BJ (cell line): ENCODE measurements at places on chromosomes 4 and X.
A peak's percentile ranks its signal among the peaks of the same experiment; 100 is the strongest.

DNA sequence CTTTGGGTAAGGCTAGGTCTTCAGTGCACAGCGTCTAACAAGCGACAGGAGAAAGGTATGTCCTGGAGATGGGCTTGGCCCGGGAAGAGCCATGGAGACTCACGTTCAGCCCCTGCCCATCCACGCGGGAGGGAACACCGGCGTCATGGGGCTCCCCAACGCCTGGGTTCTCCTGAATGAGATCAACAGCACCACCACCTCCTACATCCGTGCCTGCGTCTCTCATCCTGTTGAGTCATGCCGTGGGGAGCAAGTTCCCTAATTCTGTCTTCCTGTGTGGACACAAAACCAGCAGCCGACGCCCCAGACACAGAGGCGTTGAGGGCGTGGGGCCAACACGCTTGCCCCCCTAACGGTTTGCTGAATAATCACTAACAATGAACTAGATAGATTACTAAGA lies 20.1 kb upstream of the IL3RA start:
- no peak for DNase-seq

DNA sequence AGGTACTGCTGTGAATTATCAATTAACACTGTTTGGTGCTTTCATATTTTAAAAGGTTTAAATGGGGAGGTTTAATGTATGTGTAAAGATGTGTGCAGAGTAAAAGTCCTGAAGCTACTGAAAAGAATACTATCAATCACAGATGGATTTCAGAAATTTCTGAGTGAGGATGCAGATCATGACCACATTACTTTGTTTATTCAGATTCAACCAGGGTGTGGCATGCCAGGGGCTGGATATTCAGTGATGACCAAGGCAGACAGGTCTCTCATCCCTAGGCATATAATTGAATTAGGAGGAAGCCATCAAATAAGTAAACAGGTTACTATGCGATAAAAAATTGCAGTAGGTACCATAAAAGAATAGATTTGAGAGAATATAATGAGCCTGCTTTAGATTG lies 28.0 kb upstream of the ANKRD50 start:
- DNase-seq: no peak

DNA sequence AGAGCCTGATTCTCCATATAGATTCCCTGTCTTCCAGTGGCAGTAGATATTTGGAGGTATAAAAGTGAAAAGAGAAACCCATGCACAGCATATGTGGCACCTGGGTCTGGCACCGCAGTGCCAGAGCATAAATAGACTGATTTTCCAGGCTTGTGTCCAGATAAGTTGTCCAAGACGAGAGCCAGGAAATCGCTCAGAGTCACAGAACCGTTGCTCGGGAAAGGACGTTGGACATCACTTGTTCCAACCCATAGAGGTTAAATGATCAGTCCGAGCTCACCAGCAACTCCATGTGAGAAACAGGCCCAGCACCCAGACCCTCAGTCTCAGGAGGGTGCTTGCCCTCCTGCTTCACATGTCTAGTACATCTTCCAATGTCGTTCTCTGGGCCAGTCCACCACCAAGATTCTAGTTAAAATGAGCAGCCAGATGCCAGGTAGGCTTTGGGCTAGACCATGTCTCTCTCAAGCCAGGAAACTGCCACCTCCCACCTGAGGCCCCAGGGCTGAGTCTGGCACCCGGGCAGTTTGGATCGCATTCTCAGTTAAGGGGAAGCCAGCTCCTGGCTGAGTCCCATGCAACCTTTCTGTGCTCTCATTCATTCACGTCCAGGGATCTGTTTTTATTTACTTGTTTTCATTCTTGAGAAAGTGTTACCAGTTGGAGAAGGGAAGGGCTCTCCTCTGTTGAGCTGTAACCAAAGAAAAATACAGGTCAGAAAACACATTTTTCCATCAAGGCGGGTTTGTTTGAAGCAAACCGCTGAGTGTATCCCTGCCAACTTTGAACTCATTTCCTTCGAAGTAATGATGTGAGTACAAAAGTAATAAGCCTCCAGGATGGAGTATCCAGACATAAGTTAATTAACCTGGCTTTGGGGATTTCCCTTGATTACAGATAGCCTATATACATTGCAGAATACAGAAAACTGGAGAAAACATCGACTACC lies 91.7 kb downstream of the PHOX2B start:
- no peak for DNase-seq

DNA sequence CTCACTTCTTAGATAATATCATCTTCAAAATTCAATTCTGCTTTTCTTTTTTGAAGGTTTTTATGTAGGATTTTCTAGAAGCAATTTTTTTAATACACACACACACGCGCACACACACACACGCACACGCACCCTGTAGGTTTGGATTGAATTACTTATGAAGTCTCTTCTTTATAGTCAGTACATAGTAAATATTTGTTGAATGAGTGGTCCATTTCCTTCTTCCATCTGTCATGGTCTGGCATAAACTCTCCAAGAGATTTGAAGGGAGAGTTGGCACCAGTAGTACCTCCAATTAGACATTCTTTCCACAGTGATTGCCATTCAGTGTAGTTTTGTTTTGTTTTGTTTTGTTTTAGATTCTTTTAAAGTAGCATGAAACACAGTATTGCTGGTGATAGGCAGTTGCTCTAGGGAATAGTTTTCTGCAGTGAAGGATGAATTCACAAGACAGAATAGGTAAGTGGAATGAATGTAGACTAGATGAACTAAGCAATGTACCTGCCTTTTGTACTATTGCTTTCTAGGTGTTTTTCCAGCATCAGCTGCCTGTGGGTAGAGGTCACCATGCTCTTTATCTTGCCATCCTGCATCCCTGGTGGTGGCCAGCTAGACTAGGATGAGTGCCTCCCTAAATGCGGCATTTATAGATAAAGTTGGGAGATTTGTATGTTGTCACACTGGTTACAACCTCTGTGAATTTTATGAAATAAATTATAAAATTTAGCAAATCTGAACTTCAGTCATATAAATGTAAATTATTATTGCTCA lies 20.5 kb downstream of the PDLIM5 start:
- no peak for DNase-seq

DNA sequence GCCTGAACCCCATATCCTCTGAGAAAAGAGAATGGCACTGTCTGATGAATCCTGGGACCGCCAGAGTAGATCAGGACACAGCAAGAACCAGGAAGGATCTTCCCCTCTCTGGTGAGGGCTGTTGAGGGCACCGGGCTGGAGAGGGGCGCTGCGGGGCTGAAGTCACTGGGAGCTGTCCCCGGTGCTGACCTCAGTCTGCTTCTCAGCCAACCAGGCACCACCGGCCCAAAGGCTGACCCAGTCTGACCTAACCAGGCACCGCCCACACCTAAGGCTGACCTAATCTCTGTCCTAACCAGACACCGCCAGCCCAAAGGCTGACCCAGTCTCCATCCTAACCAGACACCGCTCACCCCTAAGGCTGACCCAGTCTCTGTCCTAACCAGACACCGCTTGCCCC lies 82.8 kb downstream of the CPZ start:
- no peak for DNase-seq

GRCh38 chr4:112201915-112202505 lies 29.6 kb upstream of the AP1AR start:
- DNase-seq: no peak

GRCh38 chr4:113643505-113643904 lies 118.0 kb downstream of the CAMK2D start:
- DNase-seq: no peak

- peak; percentile 10 for DNase-seq
Measured at GRCh38 chr4:5524446-5525299, 183.7 kb downstream of the EVC2 start.

DNA sequence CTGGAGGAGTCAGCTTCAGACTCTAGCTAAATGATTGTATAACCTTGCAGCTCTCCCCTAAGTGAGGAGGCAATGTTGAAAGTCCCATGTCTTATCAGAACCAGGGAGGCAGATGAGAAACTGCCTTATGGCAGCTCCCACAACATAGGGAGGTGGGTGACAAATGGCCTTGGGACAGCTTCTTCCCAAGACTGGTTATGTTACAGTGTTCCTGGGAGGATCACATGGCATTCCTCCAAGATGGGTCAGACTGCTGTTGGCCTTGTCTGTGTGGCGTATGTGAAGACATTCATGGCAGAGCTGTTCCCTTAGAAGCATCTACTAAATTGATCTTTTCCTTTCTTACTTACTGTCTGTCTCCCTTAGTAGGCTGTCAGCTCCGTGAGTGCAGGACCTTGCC lies 42.0 kb downstream of the HPRT1 start:
- no peak for DNase-seq

GRCh38 chr4:152165146-152165545 lies 370.7 kb downstream of the FBXW7 start:
- DNase-seq: peak; percentile 2

DNA sequence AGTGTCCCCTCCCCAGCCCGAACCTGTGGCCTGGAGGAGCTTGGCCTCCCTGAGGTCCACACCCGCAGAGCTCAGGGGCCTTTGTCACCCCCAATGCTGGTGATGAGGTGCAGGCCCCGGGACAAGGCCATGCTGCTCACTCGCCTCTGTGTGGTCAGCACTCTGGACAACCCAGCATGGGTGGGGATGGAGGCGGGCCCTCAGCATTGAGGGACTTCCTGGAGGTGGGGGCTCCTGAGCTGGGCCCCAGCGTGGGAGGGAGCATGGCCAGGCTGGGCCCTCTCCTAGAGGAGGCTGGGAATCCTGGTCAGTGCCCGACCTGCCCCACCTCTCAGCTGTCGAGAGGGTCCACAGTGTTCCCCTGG lies 30.6 kb downstream of the TACC3 start:
- DNase-seq: no peak

GRCh38 chr4:76585272-76585671 lies 150.2 kb downstream of the SHROOM3 start:
- no peak for DNase-seq

- no peak for DNase-seq
Measured at GRCh38 chr4:164424846-164425245, 329.1 kb upstream of the SMIM31 start.

DNA sequence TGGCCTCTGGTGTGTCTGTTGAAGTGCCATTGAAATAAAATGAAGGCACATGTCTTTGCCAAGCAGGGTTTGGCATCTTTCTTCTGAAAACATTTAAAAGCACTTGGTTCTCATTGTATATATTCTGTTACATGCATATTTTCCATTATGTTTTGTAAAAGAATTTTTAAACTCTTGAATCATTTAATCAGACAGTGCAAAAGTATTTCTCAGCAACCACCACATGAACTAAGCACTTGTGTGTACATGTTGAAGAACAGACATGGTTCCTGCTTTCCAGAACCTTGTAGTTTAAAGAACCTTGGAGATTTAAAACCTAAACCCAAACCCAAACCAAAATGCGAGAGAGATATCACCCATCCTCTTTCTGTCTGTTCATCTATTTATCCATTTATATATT lies 220.3 kb upstream of the GIMD1 start:
- no peak for DNase-seq

DNA sequence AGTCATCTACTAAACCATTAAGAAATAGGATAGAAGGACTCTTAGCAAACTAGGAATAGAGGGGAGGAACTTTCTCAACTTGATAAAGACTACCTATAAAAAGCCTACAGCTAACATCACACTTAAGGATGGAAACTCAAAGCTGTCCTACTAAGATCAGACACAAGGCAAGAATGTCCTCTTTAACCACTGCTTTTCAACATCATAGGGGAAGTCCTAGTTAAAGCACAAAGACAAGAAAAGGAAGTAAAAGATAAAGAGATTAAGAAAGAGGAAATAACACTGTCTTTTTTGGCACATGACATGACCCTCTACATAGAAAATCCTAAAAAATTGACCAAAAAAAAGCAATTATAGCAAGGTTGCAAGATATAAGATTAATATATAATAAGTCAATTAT lies 136.6 kb downstream of the FBXW7 start:
- no peak for DNase-seq

DNA sequence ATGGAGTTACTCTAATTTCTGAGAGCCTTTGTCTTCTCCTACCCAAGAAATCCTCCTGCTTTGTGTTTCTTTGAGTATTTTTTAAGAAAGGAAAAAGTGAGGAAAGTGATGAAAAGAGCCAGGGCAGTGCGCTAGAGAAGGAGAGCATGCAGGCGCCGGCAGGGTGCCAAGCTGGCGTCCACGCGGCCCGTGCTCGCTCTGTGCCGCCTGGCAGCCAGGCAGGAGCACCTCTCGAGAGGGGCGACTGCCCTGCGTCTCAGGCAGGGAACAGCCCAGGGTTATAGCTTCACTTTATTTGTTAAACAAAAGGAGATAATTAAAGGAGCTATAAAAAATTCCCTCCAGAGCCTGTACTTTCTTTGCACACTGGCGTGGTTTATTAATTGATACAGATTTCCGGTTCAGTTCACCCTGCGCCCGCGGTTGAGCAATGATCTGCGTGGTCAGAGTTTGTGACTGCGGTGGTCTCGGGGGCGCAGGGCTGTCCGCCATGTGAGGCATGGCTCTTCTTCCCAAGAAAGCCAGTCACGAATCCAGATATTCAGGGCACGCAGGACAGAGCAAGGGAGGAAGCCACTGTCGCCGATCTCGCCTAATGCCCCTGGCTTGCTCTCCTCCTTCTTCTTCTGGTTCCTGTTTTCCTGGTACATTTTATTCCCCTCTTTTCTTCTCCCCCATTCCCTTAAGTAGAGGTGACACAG lies 110.8 kb upstream of the PAQR3 start:
- no peak for DNase-seq

DNA sequence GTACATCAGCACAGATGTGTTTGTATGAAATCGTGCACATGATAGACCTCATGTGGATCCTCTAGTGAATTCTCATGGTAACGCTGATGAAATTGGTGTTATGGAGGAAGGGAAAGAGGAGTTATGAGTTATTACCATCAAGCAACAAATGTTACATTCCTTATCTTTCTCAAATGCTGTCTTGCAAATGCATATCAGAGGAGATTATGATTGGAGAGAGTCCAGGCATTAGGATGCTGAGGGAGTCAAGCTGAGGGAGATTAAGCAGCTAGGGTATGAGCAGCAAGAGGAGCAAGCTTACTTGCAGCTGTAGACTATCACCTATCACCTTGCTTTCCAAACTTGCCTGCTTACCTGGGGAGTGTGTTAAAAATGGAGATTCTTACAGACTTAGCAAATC lies 36.8 kb upstream of the SFRP2 start:
- DNase-seq: no peak

- DNase-seq: no peak
Measured at GRCh38 chr4:156929386-156930105, 42.1 kb downstream of the PDGFC start.

DNA sequence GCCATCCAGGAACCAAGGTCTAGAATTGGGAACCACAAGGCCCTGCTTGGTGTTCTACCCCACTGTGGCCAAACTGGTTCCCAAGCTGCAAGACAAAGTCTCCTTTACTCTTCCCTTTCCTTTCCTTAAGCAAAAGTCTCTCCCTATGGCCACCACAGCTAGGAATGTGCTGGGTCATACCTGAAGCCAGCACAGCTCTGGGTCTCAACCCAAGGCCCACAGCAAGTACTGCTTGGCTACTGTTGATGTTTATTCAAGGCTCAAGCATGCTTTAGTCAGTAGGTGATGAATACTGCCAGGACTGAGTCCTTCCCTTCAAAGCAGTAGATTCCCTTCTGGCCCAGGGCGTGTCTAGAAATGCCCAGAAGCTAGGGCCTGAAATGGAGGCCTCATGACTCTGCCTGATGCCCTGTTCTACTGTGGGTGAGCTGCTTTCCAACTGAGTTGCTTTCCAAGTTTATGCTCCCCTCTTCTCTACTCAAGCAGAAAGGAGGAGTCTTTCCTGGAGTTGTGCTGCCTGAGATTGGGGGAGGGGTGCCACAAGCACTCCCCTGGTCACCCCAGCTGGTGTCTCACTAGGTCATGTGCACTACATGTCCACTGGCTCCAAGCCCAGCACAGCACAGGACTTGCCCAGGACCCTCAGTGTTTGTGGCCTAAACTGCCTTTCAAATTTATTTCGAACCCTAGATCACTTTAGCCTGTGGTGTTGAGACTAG lies 44.9 kb downstream of the STAP1 start:
- no peak for DNase-seq
